RPMI8226 (cell line): ENCODE measurements at places on chromosomes 2 and 18.

DNA sequence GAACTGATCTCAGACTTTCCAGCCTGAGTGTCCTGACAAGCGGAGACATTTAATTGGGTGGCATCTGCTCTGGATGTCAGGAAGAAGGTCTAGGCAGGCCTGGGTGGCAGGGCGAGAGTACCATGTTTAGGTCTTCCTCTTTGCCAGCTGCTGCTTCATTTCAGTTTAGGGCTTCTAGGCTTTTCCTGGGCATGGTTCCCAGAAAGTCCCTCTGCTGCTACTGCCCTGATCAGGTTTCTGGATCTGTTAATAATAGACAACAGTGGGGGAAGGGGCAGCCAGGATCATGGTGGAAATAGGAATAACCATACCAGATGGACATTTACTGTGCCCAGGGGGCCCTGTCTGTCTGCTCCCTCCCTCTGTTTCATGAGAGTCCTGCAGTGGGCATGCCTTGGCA, 2.3 kb upstream of the PLCD4 start:
- no peak for DNase-seq

GRCh38 chr2:218832520-218832919, 917 bp upstream of the PRKAG3 start:
- DNase-seq: no peak

DNA sequence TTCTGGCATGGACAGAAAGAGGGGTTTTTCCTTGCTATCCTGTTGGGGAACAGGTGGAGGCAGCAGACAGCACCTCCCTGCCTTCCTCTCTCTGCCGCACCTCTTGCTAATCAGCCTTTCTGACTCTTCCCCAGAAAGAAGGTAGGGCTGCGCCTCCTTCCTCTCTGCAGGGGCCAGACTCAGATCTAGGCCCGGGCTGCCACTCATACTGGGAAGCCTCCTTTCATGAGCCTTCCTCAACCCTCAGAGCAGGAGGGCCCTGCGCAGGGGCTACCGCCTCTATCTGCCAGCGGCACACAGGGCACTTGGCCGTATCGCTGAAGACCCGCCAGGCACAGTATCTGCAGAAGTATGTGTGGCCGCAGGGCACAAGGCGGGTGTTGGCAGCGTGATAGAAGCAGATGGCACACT, 7.1 kb downstream of the NEURL3 start:
- DNase-seq: no peak

- no peak for DNase-seq
These were observed 79.4 kb downstream of the SLC4A3 start for GRCh38 chr2:219706823-219707281.
